ENCODE measurements at places on chromosomes 7 and 10.

DNA sequence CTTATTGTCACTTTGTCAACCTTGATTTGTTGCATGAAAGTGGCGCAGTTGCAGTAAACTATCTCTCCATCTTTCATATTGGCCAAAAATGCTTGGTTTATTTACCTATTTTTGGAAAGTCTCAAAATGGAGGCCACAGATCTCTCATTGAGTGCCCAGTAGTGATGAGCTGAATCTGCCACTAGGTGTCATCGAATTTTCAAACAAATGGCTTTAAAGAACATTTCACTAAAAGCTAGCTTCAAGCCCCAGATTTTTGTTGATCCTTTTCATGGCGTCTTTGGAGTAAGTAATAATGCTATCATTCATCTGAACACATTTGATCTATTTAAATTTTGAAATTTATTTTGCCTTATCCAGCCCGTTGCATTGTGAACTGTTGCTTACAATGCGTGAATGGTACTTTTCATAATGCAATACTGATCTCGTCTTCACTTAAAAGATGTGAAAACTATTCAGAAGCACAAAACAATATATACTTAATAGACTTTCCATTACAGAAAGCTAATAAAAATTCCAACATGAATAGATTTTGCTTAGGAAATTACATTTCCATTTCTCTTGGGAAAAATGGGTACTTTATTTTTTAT, 236.2 kb downstream of the DNAJB9 start:
- peak; percentile 3 for DNase-seq

DNA sequence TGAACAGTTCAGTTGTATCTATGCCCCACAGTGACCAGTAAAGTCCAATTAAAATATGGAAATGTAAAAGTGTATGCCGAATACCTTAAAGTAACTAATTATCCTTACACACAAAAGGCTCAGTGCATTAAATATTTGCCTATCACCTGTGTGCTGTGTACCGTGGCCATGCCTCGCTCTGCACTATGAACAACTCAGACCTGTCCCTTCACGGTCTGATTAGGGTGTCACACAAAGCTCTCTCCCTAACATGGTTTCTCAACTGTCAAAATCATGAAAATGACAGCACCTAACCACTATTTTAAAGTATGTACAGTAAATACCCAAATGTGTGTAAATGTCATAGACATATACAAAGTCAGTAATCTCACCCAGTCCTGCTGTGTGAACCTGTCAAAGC, 43.1 kb downstream of the STK17A start:
- no peak for DNase-seq

DNA sequence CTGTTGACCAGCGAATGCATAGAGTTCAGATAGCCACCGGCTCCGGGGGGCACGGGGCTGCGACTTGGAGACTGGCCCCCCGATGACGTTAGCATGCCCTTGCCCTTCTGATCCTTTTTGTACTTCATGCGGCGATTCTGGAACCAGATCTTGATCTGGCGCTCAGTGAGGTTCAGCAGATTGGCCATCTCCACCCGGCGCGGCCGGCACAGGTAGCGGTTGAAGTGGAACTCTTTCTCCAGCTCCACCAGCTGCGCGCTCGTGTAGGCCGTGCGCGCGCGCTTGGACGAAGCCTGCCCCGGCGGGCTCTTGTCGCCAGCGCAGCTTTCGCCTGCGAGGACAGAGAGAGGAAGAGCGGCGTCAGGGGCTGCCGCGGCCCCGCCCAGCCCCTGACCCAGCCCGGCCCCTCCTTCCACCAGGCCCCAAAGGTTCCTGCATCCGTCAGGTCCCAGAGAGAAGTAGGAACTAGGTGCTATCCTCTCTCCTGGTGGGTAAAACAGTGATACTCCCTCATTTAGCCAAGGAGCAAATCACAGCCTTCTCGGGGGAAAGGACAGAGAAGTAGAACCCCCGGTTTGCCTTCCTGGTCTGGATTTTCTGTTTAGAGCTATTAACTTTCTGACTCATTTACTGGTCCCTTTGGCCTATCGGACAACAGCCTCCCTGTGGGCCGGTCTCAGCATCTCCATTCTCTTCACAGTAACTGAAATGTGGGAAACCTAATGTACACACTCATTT, 6.1 kb upstream of the HOXA2 start:
- no peak for DNase-seq

- no peak for DNase-seq
Measured at GRCh38 chr10:87590705-87591588, 68.7 kb upstream of the PAPSS2 start.

DNA sequence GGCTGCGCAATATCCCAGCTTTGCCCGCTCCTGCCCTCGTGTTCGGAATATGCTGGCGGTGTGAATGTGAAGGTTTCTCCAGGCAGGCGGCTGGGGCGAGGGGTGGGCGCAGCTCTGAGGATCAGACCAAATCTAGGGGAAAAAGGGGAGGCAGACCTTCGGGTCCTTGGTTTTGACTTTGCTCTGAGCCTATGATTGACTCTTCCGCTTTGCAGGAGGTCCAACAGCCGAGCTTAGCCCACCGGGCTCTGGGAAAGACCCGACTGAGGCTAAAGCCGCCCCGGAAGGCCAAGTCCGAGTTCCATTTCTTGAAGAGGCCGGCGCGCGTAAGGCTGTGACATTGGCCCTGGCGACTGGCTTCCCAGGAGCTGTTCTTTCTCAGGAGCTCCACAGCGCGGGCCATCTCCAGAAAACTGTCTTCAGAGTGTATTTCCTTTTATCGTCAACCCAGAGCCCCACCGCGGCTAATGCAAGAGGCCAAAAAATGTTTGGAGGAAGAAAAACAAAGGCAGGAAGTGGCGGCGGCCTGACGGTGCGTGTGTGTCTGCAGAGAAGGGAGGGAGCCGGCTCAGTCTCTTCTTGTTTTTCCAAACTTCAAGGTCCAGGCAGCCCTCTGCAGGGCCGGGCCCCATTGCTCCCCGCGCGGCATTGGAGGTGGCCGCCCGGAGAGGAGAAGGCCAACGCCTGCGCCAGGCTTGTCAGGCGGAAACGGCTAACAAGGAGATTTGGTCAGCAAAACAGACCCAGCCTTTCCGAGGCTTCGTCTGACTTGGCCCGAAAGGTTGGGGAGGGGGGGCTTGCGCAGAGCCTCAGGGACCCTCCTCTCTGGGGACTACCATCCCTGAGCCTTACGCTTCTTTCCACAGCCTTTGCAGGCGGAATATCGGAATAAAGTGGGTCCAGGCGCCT, 3.6 kb upstream of the HOXA11 start:
- no peak for DNase-seq

- no peak for DNase-seq
Measured at GRCh38 chr10:101136007-101136707, 5.1 kb downstream of the TLX1 start.

GRCh38 chr7:9498303-9498702, 1064.9 kb downstream of the NXPH1 start:
- DNase-seq = no peak

- no peak for DNase-seq
Measured at GRCh38 chr10:113808168-113808567, 45.7 kb downstream of the DCLRE1A start.

DNA sequence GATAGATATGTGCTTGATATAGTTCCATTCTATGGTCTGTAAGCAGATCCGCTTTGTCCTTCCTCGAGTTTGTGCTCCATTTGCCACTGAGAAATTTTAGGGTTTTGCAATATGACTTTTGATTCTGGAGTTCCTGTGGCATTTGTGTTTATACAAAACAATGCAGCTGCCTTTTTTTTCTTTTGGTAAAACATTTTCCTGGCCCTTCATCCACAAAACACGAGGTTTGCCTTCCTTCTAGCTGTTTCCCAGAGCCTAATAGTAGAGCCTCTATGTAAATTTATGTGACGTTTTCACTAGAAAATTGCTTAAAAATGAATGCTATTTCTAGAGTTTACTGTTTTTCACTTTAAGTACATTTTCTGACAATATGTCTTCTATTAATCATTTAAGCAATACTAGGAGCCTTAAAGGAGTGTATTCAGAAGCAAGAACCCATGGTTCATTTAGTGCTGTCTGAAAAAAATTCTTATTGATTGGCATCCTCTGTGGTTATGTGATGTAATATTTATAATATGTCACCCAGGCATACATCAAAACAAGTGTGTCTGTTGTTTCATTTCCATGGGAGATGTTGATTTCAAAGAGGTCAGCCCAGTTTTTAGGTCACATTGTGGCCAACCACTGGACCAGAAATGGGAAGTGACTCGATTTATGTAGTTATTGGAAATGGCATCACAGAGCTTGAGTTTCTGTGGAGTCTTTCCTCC, 618.3 kb downstream of the LRMDA start:
- DNase-seq = peak; percentile 8

Data from AG08395 (cell line).